ENCODE measurements at places on chromosomes 1 and 21. TPM values are rescaled to one million over a fixed set of nuclear protein-coding genes. Genes with fewer than 3 reads are reported as not detected.

Gene CBR3
- not detected for total RNA-seq

Gene CFHR2
- total RNA-seq = 317 TPM

DNA sequence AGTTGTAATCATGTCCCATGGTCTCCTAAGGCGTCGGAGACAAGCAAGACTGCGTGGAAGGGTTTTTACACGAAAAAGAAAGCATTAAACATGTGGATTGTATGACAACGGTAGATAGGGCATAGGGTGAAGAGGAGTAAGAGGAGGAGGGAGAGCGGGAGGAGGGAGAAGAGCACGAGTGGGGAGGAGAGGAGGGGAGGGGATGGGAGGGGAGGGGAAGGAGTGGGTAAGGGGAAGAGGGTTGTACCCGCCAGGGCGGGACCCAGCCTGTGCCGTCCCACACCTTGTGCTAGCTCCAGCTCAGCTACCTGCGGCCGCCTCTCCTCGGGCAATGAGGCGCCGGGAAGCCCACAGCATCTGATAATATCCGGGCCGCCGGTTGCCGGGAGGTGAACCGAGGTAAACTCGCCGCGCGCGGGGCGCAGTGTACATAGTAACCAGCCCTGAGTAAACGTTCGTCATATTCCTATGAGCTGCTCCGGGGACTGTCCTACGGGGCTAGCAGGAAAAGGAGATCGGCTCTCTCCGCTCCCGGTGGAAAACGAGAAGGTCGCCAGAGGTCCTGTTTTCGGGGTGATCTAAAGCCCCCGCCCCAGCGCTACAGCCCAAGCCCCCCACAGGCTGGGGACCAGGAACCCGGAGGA, 449 bp upstream of the RCAN3 start:
- peak; percentile 76 for DNase-seq

DNA sequence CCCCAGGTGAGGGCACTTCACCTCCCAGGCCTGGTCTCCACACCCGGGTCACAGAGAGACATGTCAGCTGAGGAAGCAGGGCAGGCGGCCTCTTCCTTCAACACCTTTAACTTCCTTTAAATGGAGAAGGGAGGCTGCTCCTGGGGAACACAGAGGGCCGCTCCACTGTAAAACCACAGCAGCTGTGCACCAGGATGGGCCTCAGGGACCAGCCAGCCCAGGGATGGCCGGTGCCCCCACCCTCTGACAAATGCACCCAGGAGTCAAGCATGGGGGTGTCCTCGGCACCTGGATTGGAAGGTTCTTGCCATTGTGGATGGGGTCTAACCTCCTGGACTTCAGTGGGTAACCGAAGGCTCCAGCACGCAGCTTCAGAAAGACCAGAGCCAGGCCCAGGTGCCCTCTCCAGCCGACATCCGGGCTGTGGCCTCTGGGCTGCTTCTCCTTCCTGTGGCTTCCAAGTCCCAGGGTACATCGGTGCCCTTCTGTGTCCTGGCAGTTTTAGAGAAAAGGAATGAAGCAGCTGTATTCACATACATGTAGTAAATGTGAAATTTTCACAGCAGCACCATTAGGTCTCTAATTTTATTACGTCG, 121.7 kb upstream of the COL6A1 start:
- no peak for DNase-seq

DNA sequence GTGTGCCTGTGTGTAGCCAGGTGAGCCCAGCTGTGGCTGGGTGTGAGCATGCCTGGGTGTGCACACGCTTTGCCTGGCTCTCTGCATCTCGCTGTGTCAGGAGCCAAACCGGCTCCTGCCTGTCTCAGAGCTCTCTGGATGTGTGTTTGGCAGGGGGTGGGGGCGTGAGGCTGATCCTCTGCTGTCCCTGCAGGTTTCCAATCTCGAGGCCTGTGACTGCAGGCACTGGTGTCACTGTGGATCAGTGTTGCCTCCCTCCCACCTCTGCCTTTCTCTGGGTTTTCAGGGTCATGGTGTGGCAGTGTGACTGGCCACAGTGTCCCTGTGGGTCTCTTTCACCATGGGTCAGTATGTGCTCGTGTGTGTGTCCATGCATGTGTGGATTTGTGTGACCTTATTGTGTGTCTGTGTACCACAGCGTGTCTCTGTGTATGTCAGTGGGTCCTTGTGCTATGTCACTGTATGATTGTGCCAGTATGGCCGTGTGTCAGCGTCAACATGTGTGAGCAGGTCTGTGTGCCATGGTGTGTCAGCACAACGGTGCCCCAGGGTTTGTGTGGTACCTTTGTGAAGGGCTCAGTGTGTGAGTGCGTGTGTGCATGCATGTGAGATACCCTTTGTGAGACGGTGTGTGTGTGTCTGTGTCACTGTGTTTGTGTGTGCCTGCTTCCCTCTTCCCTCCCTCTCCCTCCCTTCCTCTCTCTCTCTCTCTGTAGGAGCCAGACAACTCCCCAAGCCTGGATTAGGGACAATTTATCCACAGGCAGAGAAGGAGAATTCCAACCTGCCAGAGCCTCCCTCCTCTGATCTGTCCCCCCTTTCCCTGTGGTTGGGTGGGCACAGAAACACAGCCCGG, 43.4 kb downstream of the AHDC1 start:
- no peak for DNase-seq

- DNase-seq = no peak
Observed at GRCh38 chr1:17441265-17441992, 2.0 kb upstream of the RCC2 start.

- no peak for DNase-seq
Observed at GRCh38 chr1:63590166-63590560, 3.0 kb upstream of the PGM1 start.

- no peak for DNase-seq
Observed at GRCh38 chr1:240495601-240496000, 116.4 kb downstream of the GREM2 start.

DNA sequence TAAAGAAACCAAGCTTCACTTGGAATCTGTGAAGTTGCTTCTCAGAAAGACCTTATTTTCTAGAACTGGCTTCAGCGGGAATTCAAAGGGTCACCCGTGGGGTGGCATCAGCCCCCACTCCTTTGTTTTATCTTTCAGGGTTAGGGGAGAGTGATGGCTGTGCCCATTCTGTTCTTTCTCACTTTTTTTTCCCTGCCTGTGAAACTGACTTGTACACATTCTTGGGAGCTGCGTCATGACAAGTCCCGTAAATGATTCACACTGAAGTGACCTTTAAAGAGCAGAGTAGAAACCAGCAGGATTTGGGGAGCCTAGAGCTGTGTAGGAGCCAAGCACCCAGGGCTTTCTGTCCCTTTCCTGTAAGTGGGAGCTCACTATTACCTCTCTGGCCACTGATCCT, 43.8 kb downstream of the SLC44A3 start:
- DNase-seq = no peak

Data from right lobe of liver (tissue), 6 donors.